ENCODE measurements at places on chromosomes 1 and 21.
A peak's percentile ranks its signal among the peaks of the same experiment; 100 is the strongest.

DNA sequence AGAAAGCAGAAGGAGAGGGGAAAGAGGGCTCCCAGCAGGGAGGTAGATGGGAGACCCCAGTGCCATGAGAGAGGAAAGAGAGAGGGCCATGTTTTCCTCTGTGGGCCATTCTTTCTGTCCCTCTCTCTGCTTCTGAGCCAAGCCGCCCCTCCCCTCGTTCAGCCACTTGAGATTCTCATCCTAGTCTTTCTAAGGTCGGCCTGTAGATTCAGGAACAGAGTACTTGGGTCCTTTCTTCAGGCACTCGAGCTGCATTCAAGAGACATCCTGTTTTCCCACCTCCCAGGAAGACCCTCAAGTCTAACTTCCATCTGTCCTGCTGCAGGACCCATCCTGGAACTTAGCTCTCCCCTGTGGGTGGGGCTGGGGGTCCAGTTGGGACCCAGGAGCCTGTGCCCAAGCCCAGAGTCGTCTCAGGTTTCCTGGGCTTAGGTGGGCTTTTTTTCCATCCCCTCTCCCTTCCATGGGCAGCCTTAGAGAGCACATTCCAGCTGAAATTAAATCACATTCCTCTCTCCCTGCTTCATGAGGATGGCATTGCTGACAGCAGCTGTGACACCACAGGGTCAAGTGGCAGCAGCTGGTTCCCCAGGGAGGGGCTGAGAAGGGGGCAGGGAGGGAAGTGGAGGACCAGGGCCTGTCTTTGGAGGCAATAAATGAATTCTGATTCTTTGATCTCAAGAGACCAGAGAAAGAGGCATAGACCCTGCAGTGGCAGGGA, 13.0 kb downstream of the NES start:
- peak overlapping the region; percentile 93 for H3K27ac ChIP-seq
- peak; percentile 64 for DNase-seq
- no peak overlapping the region for H3K4me3 ChIP-seq
- H3K4me1 ChIP-seq, result peaks cover 89% of the 10 kb centered on the region
- H3K36me3 ChIP-seq, result no peaks in the 10 kb centered on the region
- H3K27me3 ChIP-seq, result peaks cover 6% of the 10 kb centered on the region

DNA sequence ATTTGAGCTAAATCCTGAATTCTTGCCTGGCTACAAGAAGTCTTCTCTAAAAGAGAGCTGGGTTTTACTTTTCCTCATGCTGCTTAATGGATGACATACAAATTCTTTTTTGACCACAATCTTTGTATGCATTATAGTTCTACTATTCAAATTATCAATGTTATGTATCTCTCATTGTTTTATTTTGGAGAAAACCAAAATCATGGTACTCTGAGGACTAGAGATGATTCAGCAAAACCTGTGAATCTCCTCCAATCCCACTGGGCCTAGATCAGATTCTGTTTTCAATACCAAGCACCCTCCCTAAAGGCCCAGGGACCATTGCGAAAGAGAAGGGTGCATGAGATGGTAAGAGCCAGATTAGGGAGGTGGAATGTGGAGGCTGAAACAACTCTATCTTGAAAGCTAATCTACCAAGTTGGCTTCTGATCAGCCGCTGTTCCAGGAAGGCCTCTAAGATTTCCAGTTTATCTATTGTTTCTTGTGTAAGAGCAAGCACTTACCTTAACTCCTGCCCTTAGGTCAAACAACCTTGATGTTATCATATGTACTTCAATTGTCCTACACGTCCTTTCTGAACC, 547.2 kb downstream of the PLPP3 start:
- H3K27ac ChIP-seq, result no peak overlapping the region
- no peaks in the 10 kb centered on the region for H3K27me3 ChIP-seq
- no peak for DNase-seq
- no peaks in the 10 kb centered on the region for H3K36me3 ChIP-seq
- H3K4me1 ChIP-seq, result no peaks in the 10 kb centered on the region

DNA sequence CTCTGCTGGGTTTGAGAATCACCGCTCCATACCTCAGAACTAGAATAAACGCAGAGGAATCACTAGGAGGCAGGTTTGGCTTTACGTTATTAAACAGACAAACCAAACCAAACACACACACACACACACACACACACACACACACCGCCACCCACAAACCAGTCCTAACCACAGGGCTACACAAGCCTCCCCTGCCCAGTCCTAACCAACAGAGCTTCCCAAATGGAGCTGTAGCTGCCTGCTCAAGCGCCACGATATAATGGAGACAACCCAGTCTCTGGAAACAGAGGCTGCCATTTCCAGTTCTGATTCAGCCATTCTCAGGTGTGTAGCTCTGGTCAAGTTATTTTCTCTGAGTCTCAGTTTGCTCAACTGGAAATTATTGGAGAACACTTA, 519.1 kb downstream of the SMYD3 start:
- DNase-seq, result no peak
- no peaks in the 10 kb centered on the region for H3K36me3 ChIP-seq
- no peaks in the 10 kb centered on the region for H3K27me3 ChIP-seq
- no peak overlapping the region for H3K4me3 ChIP-seq
- H3K4me1 ChIP-seq, result no peaks in the 10 kb centered on the region
- H3K27ac ChIP-seq, result no peak overlapping the region

DNA sequence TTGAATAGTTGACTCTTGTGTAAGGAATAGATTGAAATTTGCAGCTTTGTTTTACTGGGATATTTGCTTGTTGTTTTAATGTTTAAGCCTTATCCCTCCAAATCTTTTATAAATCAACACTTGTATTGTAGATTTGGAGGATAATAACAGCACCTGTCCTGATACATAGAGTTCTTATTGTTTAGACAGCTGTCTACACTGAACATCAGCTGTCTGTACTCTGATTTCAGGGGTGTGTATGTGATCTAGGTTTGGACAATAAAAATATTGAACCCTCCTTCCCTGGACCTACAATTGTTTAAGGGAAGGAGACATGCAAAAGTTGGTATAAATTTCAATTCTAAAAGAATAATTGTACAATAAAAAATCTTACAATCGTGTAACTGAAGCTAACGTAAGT, 48.3 kb upstream of the DPH5 start:
- no peaks in the 10 kb centered on the region for H3K4me1 ChIP-seq
- no peaks in the 10 kb centered on the region for H3K27me3 ChIP-seq
- no peaks in the 10 kb centered on the region for H3K36me3 ChIP-seq
- DNase-seq, result no peak
- no peak overlapping the region for H3K4me3 ChIP-seq
- H3K27ac ChIP-seq, result no peak overlapping the region

DNA sequence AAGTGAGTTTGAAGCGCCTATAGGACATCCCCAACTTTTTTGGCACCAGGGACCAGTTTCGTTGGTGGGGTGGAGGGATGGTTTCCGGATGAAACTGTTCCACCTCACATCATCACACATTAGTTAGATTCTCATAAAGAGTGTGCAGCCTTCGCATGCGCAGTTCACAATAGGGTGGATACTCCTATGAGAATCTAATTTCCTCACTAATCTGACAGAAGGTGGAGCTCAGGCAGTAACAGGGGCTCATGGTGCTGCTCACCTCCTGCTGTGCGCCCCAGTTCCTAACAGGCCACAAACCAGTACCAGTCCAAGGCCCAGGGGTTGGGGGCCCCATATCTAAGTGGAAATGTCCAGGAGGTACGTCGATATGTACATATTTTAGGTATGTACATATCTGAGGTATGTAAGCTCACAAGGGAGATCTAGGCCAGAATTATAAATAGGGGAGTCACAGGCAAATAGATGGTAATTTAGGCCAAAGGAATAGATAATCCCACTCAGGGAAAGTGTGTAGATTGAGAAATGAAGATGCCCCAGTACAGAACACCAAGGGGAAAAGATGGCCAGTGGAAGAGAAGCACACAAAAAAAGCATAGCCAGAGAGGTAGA, 27.5 kb upstream of the RASAL2 start:
- peaks cover 11% of the 10 kb centered on the region for H3K4me1 ChIP-seq
- H3K4me3 ChIP-seq, result no peak overlapping the region
- no peaks in the 10 kb centered on the region for H3K36me3 ChIP-seq
- H3K27me3 ChIP-seq, result no peaks in the 10 kb centered on the region
- H3K27ac ChIP-seq, result no peak overlapping the region
- DNase-seq, result no peak

DNA sequence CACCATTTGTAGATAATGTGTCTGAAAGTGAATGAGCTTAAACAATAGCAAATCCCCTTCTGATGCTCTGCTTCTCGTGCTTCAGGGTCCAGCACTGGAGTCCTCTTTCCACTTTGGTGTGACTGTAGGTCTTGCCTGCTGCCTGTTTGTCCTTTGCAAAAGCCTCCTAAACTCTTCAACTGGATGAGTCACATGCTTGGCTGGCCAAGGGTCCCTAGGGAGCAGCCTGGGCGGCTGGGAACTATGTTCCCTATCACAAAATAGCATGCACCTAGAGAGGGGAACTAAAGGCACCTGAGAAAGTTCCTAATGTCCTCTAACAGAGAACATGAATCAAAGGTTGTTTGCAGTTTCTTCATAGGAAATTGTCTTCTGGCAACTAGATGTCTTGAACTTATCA, 607.2 kb upstream of the PLXNA2 start:
- H3K36me3 ChIP-seq, result no peaks in the 10 kb centered on the region
- no peak for DNase-seq
- H3K27me3 ChIP-seq, result no peaks in the 10 kb centered on the region
- no peak overlapping the region for H3K27ac ChIP-seq

DNA sequence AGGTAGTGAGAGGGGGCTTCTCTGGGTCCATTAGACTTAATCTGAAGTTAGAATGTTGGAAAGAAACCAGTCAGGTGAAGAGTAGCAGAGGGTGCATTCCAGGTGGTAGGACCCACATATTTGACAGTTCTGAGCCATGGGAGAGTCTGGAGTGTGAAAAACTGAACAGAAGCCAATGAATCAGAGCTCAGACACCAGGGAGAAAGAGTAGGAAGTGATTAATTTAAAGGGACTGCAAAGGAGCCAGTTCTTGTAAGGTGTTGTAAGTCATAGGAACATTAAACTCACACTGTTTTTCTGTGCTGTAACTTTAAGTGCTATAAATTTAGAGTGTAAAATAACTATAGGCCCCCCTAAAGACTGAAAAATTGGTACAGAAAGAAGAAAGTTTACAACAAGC, 5.9 kb upstream of the DHX9 start:
- H3K4me3 ChIP-seq, result no peak overlapping the region
- H3K27ac ChIP-seq, result no peak overlapping the region
- no peak for DNase-seq
- H3K4me1 ChIP-seq, result peaks cover 6% of the 10 kb centered on the region

DNA sequence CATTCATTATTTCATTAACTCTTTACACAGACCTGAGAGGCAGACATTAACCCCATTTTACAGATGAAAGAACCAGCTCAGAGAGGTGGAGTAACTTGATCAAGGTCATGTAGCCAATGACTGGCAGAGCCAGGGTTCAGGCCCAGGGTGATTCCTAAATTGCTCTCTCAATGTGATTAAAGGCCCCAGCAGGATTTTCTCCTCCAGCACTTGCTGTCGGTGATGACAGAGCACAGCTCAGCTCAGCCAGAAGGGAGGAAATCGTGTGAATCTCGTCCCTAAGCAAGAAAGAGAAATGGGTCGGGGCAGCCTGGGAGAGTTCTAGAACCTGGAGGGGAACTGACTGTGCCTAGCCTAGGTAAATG, 19.5 kb upstream of the RNF19B start:
- no peaks in the 10 kb centered on the region for H3K36me3 ChIP-seq
- DNase-seq, result no peak
- H3K27me3 ChIP-seq, result peaks cover 3% of the 10 kb centered on the region
- H3K4me1 ChIP-seq, result peaks cover 31% of the 10 kb centered on the region

- DNase-seq, result no peak
- H3K4me3 ChIP-seq, result no peak overlapping the region
- H3K4me1 ChIP-seq, result no peaks in the 10 kb centered on the region
- H3K27ac ChIP-seq, result no peak overlapping the region
- no peaks in the 10 kb centered on the region for H3K27me3 ChIP-seq
These were observed 78.0 kb downstream of the ATP6V1G3 start for GRCh38 chr1:198462365-198463019.

GRCh38 chr1:159223004-159223403, 18.3 kb downstream of the ACKR1 start:
- peaks cover 18% of the 10 kb centered on the region for H3K4me1 ChIP-seq
- H3K27me3 ChIP-seq, result no peaks in the 10 kb centered on the region
- H3K4me3 ChIP-seq, result no peak overlapping the region
- no peaks in the 10 kb centered on the region for H3K36me3 ChIP-seq
- no peak for DNase-seq
- H3K27ac ChIP-seq, result no peak overlapping the region

DNA sequence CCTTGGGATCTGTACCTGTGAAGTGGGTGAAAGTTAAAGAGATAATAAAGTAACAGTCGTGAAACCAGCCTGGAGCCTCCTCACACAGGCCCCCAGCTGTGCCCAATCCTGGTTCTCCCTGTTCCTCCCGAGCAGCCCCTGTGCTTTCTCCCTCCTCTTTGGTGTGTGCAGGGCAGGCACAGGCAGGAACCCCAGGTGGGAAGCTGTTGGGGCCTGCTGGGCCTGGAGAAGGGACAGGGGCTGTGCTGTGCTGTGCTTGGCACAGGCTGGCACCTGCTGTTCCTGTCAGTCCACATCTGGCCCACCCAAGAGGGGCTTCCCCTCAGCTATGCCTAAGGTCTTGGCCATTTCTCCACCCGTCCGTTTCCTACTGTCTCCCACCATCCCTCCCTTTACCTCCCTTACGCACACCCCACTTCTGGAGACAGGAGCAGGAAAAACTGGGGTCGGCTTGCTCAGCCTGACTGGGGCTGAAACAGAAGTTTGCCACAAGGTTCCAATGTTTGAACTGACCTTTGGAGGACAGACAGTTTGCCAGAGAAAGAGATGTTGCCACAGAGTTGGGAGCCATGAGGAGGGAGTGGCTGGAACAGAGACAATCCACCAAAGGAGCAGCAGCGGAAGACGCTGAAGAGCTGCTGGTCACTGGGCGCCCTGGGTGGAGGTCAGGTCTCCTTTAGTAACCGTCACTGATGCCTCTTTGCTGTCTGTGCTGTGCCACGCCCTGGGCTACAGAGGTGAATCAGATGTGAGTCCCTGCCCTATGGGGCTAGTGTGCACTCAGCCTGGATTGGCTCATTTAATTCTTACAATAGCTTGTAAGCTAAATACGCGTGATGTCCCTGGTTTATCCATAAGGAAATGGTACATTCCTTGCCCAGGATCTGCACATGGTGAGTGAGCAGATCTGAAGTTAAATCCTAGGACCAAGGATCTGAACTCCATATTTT, 18.8 kb upstream of the ARTN start:
- H3K4me3 ChIP-seq, result no peak overlapping the region
- H3K36me3 ChIP-seq, result no peaks in the 10 kb centered on the region
- no peaks in the 10 kb centered on the region for H3K27me3 ChIP-seq
- peaks cover 22% of the 10 kb centered on the region for H3K4me1 ChIP-seq
- no peak overlapping the region for H3K27ac ChIP-seq
- no peak for DNase-seq

DNA sequence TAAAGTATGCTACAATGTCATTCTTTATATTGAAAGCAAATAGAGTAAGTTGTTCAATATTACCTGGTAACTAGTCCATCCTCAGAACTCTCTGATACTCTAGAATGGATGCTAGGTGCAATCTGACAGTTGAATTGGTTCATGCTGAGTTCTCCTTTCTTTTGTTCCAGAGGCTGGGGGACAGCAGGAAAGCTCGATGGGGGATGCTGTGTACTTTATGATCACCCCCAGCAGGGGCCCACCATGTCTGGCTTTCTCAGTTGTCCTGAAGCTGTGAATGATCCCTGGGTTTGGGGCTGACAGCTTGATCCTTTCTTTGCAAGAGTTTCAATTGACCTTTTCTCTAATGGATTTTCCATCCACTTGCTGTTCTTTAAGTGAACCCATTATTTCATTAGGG, 22.5 kb downstream of the FMN2 start:
- no peaks in the 10 kb centered on the region for H3K27me3 ChIP-seq
- H3K4me3 ChIP-seq, result no peak overlapping the region
- no peaks in the 10 kb centered on the region for H3K36me3 ChIP-seq
